Mucosa of descending colon (tissue), 3 donors: ENCODE measurements at places on chromosomes 6 and 20.

- DNase-seq, result no peak
These were observed 322.5 kb downstream of the HACE1 start for GRCh38 chr6:104537180-104537579.

GRCh38 chr20:19916531-19917485, 100.4 kb upstream of the NAA20 start:
- no peak for DNase-seq

- no peak for DNase-seq
These were observed 3.9 kb downstream of the EMILIN3 start for GRCh38 chr20:41362748-41363140.

GRCh38 chr6:82257088-82257774, 9.7 kb upstream of the IBTK start:
- no peak for DNase-seq

DNA sequence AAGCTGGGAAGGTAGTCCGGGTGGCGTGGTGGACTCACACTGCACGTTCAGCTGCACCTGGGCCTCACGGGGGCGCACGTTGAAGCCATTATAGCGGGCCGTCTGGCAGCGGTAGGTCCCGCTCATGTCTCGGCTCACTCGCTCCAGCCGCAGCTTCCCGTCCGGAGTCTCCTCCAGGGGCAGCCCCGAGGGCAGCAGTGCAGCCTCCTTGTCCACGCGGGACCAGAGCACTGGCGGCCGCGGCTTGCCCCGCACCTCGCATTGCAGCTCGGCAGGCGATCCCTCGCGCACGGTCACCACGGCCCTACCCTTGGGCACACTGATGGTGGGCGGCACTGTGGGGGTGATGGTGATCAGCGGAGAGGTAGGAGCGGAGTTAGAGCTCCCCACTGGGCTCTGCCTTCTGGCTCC, 47.6 kb downstream of the MDGA1 start:
- DNase-seq, result no peak

- DNase-seq, result no peak
These were observed 45.1 kb downstream of the PKHD1 start for GRCh38 chr6:52042141-52042885.

DNA sequence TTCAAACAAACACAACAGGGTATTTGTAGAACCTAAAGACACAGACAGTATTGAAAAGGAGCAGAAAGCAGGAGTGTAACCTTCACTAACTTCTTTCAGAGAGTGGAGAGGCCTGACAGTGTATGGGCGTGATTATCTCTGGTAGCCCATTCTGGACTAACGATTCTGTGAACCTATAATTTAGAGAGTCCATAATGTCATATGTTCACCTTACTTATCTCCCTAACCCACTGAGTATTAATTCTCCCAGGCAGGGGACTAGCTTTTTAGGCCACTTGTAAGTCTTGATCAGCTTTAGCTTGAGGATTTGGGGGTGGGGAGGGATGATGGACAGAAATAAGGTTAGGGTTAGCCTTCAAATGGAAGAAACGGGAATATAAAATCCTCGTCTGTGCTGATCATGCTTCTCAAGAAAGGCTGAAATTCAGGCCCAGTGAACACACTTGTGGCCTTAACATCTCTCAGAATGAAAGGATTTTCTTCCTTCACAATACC, 2.8 kb upstream of the PARD6B start:
- DNase-seq, result no peak

GRCh38 chr6:130107710-130108109, 89.3 kb downstream of the L3MBTL3 start:
- DNase-seq, result no peak

DNA sequence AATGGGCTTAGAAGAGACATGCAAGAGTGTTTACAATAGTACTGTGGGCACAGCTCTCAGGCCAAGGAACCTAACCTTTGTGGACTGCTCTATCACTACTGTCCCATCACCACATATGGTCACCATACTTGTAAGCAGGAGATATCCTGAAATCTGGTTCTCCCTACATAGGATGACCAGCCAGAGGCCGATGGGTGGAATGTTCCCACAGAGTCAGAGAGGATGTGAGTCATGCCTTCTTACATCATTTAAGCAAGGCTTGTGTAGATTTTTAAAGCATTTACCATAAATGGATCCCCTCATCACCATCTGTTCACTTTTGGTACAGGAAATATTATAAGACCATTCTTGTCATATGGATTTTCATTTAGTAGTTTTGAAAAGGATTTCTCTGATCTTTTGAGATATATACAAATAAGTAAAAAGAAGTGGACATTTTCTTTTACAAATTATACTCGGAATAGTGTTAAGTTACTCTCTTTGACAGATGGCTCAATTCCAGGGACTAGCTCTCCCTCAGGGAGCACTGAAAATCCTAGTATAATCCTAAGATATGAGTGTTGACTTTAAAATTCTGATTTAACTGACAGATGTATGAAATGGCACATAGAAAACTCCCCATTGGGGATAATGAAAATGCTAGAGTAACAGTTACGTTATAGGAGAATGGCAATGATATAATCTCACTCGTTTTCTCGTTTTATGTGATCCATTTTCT, 6.6 kb downstream of the HTR1B start:
- DNase-seq, result no peak

- DNase-seq, result no peak
These were observed 51.3 kb upstream of the EIF2S2 start for GRCh38 chr20:34163307-34163706.

DNA sequence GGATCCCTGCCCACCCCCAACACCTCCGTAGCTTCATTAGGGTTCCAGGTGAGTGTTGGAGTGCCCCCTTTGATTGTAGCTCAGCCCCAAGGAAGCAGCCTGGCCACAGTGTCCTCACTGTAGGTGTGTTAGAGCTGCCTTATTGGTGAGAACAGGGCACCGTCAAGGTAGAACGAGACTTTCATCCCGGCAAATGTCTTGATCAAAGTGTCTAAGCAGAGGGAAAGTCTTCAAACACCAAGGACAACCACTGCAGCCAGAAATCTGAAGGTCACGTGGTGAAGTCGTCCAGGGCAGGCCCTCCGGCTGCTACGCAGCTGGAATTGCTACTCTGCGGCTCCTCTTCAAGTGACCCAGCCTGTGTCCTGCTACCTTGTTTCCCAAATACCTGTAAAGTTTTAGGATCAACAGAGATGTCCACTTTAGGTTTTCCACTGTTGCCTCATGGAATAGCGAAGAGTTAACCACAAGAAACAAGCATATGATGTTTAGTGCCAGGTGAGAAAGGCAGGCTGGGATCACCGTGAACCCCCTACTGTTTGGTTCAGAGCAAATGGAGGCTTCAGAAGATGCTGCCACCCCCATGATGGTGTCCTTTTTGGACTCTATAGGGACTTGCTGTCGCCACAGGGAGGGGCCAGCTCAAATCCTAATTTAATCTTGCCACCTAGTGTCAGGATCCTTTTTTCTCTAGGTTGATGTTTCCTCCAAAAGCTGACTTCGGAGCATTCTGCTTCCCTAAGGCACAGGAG, 1.7 kb upstream of the DLL1 start:
- peak; percentile 27 for DNase-seq

DNA sequence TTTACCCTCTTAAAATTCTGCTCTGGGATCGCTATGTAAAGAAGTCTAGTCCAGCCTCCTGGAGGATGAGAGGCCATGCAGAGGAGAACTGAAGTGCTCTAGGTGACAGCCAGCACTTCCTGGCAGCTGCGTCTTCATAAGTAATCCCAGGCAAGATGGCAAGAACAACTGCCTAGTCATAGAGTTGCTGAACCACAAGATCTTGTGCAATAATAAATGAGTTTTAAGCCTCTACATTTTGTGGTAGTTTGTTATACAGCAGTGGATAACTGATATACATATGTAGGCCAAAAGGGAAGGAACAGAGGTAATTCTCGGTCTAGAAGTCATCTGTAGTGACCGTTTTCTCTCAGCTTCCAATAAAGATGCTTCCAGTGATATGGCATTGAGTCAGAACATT, 103.8 kb upstream of the FLRT3 start:
- DNase-seq, result no peak

DNA sequence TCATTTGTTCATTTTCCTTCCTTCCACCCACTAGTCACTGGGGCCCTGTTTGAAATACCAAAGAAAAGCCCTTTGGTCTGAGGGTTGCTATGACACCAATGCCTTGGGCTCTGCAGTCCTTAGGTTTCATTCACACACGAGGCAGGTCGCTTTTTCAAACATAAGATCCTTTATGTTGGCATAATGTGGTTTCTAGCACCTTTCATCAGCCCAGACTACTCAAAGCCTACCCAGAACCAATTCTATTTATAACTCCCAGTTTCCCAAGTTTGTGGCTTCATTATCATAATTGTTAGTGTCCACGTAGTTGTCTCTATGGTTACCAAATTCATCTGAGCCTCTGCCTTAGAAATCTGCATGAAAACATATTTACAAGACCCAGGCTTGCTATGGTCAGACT, 6.6 kb upstream of the TP53RK start:
- DNase-seq, result no peak

- DNase-seq, result no peak
These were observed 44.0 kb downstream of the UST start for GRCh38 chr6:148790817-148791216.

DNA sequence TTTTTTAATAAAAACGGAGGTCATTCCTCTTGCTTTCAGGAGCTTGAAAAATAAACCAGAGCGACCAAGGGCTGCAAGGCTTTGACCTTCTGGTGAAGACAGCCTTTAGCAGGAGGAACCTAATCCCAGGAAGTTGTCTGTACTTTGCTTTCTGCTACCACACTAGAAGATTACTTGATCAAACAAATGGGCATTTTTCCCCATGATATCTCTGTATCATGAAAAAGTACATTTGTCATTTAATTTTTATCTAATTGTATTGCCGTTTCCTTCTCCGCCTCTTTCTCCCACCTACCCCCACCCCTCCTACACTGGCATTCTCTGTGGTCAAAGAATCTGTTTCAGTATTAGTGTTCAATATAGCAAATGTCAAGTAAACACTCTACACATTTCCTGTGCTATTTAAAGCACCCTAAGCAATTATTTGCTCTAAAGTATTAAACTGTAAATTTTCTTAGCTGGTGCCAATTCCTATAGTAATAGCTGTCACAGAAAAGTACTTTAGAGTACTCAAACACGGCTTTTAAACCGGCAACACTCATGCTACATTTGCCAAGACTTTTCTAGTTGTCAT, 29.7 kb downstream of the ATXN1 start:
- DNase-seq, result no peak

- DNase-seq, result no peak
These were observed 13.9 kb downstream of the RPS10 start for GRCh38 chr6:34412016-34412415.

GRCh38 chr6:36533321-36533720, 14.0 kb downstream of the STK38 start:
- no peak for DNase-seq

DNA sequence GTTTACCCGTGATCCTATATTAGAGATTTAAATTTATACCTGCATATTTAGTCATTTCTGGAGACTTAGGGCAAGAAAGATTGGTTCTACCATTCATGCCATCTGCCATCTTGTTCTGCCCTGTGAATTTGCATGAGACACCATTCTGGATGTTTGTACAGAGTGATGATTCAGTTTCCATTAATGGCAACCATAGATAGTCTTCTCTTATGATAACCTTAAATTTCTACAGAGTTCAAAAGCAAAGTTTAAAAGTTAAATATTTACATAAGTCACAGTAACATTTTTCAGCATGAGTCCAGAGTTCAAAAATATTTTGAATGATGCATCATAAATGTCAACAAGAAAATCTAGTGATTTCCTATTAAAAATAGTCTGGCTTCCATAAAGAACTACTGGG, 23.2 kb downstream of the PLCB1 start:
- DNase-seq, result no peak
